NCI-H187 (cell line): ENCODE measurements at places on chromosomes 7 and 10.
A peak's percentile ranks its signal among the peaks of the same experiment; 100 is the strongest.

GRCh38 chr7:70419526-70420380 is 712.2 kb upstream of the GALNT17 start:
- DNase-seq, result no peak

DNA sequence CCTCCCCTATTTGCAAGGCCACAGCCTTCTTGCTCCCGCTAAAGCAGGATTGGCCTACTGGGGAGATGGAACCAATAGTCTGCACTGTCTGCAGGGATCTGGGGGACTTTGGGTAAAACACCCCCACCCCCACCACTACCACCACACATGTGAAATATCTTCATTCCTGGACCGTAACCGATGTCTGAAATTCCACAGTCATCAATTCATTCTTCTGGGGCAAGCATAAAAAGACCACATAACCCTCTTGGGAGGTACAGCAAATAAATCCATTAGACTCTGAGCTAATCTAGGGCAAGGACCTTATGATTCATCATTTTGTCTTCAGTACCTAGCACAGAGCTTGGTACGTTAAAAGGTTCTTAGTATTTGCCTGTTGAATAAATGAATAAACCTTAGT is 307.8 kb downstream of the GPAM start:
- DNase-seq, result no peak

- DNase-seq, result no peak
Observed at GRCh38 chr7:41942468-41943093, 239.7 kb upstream of the INHBA start.

DNA sequence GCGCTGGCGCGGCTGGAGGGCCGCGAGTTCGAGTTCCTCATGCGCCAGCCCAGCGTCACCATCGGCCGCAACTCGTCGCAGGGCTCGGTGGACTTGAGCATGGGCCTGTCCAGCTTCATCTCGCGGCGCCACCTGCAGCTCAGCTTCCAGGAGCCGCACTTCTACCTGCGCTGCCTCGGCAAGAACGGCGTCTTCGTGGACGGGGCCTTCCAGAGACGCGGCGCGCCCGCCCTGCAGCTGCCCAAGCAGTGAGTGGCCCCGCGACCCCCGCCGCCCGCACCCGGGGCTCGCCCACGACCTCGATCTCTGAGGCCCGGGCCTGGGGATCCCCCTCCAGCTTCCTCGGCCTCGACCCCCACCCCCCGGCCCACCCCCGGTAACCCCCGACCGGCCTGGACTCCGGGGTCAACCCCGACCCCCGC is 537 bp downstream of the FOXK1 start:
- DNase-seq, result no peak

GRCh38 chr10:129771991-129772431 is 192.1 kb downstream of the EBF3 start:
- DNase-seq, result no peak

DNA sequence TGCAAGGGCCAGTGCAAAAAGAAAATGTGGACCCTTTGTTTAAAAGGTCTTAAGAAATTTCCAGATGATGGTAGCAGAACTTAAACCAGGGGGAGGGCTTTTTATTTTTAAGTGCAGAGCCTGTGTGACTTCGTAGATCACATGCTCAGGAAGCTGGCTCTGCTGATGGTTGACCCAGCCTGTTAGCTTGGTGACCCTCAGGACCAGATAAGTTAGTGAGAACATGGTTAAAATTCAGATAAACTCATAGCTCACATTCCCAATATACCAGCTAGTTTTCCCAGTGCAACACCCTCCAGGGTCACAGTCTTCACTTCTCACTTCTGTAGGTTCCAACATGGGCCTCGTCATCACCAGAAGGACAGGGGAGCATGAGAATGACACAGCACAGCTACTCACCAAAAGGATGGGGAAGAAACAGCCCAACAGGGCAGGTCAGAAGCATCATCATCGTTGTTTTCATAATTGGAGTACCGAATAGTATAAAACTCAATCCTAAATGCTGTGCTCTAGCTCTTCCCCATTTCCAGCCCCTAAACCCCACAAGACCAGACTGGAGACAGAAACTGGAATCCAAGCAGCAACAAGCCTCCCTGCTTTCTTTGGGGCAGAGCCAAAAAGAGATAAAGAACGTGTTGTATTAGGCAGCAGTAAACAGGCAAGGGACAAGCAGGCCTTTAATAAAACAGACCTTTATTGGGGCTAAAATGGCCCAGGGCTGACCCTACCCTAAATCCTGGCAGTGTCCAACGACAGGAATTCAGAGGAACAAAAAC is 102.2 kb upstream of the ANKRD1 start:
- DNase-seq, result no peak

- no peak for DNase-seq
Observed at GRCh38 chr7:110784749-110785148, 306.2 kb upstream of the LRRN3 start.

DNA sequence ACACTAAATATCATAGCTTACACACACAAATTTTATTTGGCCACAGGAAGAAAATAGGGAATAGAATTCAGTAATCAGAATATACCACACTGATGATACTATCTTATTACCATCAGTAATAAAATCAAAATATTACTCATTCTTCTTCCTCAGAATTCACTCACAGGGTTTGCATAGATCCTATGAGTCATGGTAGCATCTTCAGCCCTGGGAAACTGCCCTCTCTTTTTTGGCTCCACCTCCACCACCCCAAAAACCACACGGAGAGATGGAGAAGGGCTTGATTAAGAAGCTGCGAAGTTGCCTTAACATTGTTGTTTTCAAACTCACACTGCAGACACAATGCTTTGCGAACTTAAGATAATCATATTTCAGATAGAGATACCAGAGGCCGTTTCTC is 154.1 kb upstream of the AHR start:
- DNase-seq, result no peak

DNA sequence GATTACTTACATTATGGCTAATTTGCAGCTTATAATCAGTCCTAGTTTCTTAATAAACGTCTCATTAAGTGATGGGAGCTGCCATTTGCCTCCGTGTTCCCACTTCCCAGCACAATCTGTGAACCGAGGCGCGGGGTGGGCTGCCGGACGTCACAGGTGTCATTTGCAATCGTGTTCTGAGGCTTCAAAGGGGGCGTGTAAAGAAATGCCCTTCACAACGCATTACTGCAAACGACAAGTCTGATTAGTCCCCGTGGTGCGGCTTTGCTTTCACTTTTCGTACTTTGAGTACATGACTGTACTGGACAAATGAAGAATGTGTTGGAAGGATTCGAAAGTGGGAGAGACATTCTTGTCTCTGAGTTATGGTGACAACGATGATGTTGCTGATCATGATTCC is 614.2 kb upstream of the ADARB2 start:
- no peak for DNase-seq

GRCh38 chr7:127876393-127876792 is 154.8 kb downstream of the LRRC4 start:
- DNase-seq, result no peak

- no peak for DNase-seq
Observed at GRCh38 chr10:111082102-111082975, 5.5 kb downstream of the ADRA2A start.

DNA sequence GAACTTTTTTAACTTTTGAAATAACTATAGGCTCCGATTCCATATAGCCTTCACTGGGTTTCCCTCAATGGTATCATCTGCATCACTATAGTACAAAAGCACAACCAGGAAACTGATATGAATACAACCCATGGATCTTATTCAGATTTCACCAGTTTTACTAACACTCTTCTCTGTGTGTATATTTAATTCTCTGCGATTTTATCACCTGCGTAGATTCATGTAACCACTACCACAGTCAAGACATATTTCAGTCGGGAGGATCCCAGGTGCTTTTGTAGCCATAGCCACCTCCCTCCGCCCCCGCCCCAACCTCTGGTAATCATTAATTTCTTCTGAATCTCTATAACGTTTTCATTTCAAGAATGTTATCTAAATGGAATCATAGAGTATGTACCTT is 82.8 kb upstream of the C7orf33 start:
- DNase-seq, result no peak

- DNase-seq, result no peak
Observed at GRCh38 chr7:151119902-151120301, 33.6 kb downstream of the AGAP3 start.

- no peak for DNase-seq
Observed at GRCh38 chr7:151923097-151923876, 33.0 kb upstream of the GALNTL5 start.

GRCh38 chr10:92505044-92505443 is 68.8 kb downstream of the IDE start:
- no peak for DNase-seq

DNA sequence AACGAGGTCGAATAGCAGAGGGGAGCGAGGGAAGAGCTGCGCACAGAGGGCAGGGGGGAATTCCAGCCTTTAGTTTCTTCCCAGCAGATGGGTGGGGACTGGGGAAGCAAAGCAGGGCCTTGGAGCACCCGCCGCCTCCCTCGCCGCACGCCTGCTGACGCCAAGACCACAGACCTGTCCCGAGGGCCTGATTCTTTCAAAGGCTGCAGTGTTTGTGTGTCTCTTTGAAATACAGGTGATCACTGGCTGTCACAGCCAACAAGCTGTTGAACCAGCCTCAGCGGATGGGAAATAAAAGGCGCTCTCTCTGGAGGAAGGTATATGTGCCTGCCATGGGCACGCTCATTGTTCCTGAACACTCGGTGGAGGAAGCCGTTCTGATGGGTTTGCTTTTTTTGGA is 119.3 kb downstream of the FAM53B start:
- DNase-seq, result peak; percentile 51

DNA sequence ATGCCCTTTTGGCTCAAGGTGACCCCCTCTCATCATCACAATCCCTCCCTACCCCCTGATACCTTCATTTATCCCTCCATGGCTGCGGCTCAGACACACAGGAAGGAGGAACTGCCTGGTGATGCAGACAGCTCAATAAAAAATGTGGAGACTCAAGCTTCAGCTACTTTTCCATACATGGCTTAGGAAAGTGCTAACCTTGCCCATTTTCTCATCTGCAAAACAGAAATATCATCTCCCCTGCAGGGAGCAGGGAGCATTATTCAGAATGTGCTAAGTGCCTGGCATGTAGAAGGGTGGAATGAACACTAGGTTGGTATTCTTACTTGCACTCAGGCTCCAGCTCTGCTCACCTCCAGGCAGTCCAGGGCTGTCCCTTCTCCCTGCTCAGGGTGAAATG is 23.8 kb downstream of the CXCL12 start:
- DNase-seq, result no peak

GRCh38 chr7:100728196-100728595 is 5.2 kb upstream of the ZAN start:
- DNase-seq, result no peak

GRCh38 chr10:69469976-69470375 is 18.7 kb downstream of the TSPAN15 start:
- DNase-seq, result no peak

DNA sequence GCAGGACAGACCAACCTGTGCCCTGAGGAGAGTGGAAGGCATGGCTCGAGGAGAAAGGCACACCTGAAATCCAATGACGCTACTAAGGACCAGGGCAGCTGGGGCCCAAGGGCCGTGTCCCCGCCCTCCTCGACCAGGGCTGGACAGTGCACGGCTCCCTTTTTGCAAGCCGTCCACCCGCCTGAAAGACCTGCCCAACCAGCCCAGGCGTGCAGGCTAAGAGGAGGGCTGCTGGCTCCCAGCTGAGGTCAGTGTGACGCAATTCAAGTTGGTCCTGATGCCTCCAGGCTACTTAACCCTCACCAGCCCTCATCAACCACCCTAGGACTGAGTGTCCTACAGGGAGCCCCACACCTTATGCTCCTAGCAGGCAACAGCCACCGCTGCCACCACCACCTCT is 69.3 kb downstream of the DLG5 start:
- no peak for DNase-seq

GRCh38 chr7:17988141-17988540 is 39.5 kb downstream of the PRPS1L1 start:
- peak; percentile 2 for DNase-seq

DNA sequence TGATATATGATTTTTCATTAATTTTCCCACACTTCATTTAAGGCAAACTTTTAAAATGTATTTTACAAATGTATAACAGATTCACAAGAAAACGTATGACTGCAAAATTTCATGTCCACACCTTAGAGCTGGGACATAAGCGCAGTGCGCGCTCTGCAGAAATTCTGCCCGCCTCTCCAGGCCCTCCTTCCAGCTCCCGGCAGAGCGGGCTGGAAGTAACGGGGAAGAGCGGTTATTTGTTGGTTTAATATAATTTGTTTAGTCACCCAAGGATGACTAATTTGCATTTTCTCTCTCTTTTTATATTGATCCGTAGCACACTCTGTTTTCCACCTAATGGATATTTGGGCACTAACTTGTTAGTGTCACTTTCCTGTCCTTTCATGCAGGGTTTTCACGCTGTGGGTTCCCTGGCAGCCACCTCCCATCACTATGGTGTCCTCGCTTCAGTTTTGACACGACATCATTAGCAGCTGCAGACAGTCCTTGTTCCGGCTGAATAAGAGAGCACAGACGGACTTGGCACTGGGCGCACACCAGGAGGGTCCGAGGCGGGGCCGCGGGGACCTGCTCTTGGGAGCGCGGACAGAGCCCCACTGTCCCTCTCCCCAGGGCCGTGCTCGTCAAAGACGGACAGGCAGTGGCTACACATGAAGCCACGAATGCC is 129.2 kb upstream of the SEC61G start:
- DNase-seq, result no peak

- no peak for DNase-seq
Observed at GRCh38 chr10:57119684-57120083, 758.6 kb upstream of the ZWINT start.

- DNase-seq, result no peak
Observed at GRCh38 chr10:133252223-133252552, 14.5 kb downstream of the VENTX start.

DNA sequence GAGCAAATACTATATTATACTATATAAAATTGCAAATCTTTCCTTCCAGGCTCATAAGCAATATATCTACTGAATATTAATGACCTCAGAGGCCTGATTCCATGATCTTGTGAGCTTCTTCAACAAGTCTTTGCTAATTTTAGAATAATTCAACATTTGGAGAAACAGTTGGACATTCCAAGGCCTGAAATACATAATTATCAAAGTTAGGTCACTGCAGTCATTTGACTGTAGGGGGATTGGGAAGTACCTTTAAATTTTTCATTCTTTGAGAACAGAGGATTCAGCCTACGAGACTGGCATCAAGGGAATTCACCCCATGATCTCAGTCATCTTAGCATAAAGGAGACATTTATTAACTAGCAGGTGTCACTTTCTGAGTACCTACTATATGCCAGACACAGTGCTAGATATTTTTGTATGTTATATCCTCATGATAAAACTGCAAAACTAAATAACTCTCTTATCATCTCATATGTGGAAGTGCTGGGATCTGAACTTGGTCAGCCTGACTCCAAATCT is 85.4 kb downstream of the DOCK4 start:
- DNase-seq, result no peak

DNA sequence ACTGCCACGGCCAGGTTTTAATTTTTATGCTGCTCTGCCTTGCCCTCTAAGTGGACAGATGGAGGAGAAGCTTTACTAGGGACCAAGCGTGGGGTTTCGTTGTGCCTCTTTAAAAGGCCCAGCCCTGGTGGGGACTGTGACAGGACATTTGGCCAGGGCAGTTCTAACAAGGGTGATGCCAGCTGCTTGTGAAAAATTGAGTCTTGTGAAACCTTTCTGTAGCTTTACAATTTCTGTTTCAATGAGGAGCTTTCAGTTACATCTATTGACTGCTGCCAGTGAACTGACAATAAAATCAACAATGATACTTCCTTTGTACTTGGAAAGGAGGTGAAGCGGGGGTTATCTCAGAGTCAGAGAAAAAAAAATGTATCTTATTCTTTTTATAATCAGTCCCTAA is 233.1 kb upstream of the CSTF2T start:
- DNase-seq, result no peak

- no peak for DNase-seq
Observed at GRCh38 chr10:16942381-16943078, 125.3 kb upstream of the RSU1 start.
